WERI-Rb-1 (cell line): ENCODE measurements at places on chromosomes 1 and 21.

DNA sequence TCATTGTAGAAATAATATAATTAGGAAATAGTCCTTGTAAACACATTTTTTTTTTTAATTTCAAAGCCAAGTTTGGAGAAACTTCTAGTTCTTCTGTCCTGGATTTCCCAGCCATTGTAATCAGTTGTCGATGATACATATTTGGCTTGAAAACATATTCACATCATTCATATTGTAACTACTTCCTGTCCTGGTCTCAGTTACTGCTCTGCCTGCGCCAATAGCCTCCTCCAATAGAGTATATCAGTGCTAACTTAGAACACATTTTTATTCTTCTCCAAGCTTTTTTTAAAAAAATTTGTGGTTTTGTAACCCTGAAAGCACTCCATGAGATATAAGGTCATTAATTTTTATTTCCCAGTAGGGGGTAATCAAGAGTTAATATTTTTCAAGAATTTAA lies 46.1 kb upstream of the FMO2 start:
- DNase-seq: no peak

DNA sequence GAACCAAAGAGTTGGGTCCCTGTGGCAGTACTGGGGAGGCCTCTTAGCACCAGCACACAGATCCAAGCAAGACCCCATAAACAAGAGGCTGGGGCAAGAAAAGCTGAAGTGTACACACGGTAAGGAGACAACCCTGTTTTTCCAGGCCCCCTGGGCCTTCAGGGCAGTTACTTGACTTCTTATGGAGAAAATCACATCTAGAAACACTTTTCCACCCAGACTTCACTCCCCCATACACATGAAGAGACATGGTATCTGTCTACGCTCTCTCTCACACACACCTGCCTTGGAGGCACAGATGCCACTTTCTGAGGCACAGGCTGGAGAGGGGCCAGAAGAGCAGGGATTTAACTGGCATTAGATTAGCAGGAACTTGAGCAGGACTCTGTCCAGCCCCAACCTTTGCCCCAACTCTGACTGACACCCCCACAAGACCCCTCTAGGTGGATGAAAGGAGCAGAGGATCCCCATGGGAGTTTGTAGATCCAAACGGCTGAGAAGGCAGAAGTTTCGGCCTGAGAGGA lies 2.2 kb downstream of the CERS2 start:
- DNase-seq: peak; percentile 54

GRCh38 chr1:160643138-160643537 lies 3.7 kb downstream of the SLAMF1 start:
- no peak for DNase-seq

DNA sequence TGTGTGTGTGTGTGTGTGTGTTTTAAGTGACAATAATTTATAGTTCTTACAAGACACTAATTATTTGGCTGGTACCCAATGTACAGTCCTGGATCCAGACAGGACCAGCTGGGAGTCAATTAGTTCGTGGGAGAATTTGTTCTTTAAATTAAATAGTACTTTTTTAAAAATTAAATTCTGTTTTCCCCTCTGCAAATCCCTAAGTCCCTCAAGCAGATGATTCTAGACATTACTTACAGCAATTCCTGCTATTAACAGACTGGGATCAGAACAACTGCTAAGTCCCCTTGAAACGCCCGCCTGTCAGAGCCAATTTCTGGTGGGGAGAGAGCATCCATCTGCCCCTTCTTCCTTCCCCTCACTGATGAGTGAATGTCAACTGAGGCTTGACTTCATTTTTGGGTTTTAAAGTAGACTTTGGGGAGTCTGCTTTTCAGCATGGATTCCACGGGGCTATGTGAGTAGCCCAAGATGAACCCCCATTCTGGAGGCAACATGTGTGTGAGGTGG lies 83.9 kb downstream of the SMYD2 start:
- peak; percentile 61 for DNase-seq

DNA sequence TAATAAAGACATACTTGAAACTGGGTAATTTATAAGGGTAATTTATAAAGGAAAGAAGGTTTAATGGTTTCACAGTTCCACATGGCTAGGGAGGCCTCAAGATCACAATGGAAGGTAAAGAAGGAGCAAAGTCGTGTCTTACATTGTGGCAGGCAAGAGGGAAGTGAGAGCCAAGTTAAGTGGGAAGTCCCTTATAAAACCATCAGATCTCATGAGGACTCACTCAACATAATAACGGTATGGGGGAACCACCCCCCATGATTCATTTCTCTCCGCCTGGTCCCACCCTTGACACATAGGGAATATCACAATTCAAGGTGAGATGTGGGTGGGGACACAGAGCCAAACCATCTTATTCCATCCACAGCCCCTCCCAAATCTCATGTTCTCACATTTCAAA lies 76.8 kb upstream of the ZNF678 start:
- DNase-seq: no peak

- DNase-seq: peak; percentile 9
Observed at GRCh38 chr21:46121286-46122221, 23.6 kb downstream of the COL6A2 start.

DNA sequence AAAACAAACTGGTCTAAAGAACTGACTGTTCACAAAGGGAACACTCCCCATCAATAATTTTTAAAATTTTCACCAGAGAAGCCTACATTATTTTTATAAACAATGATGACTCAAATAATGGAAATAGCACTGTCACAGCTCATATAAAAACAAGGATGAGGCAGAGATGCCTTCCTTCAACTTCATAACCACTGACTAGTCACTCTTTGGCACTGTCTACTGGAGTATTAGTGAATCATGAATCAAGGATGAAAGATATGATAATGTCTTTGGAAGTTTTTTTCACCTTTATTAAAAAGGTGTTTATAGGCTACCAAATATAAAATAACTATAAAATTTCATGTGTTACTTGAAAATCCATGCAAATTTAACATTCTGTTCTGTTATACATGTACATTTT lies 316.9 kb downstream of the VAV3 start:
- no peak for DNase-seq

DNA sequence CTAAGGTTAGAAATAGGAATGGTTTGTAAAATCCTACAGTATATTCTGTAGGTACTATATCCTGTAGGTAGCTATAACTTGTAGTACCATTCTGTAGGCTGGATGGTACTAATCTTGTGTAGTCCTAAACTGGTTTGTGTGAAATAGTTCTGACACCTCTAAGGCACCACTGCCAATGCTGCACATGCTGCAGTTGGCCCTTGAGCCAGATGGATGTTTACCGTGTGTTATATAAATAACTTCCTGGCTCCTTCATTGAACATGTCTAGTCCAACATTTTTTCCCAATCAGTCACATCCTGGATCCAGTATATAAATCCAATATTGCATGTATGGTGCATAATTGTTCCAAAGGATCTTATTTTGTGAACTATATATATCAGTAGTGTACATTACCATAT lies 89.5 kb upstream of the GNG4 start:
- no peak for DNase-seq

DNA sequence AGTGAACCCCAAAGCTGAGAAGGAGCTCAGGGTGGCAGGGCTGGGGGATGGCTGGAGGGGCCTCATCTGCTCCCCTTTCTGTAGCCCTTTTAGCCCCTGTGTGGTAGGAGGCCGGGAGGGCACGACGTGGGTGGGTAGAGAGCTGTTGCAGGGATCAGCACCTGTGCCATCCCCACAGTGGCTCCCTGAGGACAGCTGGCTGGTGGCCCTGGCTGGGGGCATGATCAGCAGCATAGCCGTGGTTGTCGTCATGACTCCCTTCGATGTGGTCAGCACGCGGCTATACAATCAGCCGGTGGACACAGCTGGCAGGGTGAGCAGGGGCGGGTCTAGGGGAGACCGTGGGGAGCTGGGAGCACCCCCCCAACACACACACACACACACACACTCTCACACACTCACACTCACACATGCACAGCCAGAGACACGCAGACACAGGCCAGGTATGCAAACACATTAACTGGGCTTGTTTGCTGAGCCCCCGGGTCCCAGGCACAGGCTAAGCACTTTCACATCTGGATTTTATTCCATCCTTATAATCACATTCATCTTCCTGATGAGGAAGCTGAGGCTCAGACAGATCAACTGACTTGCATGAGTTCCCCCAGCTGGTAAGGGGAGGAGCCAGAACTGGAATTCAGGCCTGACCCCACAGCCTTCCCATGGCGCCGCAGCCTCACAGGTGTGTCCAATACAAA lies 2.5 kb downstream of the SLC25A34 start:
- DNase-seq: no peak

DNA sequence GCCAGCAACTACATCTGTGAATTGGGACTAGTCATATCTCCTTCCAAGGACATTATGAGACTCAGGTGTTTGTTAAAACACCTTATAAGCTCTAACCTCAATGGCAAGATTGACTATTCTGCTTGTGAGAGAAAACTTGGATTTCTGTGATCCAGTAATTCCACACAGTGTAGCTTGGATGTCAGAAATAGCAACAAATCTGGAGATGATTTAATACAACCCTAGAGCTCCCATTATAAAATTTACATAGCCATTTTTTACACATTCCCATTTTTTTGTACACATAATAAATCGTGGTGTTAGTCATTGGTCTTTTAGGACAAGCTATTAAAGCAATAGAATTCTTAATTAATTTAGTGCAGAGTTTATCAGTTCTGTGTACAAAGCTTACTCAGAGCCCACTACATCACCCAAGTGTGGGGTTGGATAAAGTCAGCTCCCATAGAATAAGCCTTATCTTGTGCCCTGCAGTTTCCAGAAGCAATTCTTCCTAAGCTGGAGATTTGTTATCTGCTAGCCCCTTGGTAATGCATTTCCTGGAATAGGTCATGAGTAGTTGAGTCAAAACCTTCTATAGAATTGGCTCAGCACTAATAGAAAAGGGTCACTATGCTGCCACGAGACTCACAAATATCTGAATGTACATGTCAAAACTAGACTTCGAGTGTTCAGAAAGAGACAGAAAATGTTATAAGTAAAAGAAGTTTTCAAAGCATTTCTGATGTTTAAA lies 434.0 kb upstream of the RUNX1 start:
- DNase-seq: no peak

GRCh38 chr1:183583466-183583865 lies 6.8 kb downstream of the NCF2 start:
- DNase-seq: no peak

GRCh38 chr1:19909392-19909791 lies 14.0 kb downstream of the PLA2G2E start:
- DNase-seq: no peak

- DNase-seq: no peak
Observed at GRCh38 chr21:23543333-23543732, 2063.9 kb downstream of the MRPL39 start.

DNA sequence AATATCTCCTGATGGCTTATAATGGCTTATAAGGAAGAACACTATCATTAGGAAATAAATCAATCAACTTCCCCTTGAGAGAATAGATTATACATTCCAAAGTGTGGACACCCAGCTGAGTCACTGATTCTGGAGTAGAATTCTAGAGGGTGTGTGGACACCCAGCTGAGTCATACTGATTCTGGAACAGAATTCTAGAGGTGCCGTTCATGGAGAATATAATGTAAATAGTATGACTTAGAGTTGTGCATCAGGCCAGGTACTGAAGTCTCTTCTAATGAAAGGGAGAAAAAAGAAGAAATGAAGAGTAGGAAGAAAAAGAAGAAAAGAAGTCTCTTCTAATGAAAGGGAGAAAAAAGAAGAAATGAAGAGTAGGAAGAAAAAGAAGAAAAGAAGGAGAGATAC lies 2.4 kb upstream of the USP33 start:
- DNase-seq: no peak

GRCh38 chr1:226676381-226676780 lies 62.7 kb downstream of the ITPKB start:
- DNase-seq: no peak

GRCh38 chr1:165367375-165367993 lies 11.0 kb upstream of the LMX1A start:
- DNase-seq: peak; percentile 89

GRCh38 chr1:205015241-205015640 lies 27.8 kb upstream of the CNTN2 start:
- peak; percentile 87 for DNase-seq

- no peak for DNase-seq
Observed at GRCh38 chr1:228002792-228003191, 4.0 kb upstream of the WNT3A start.

DNA sequence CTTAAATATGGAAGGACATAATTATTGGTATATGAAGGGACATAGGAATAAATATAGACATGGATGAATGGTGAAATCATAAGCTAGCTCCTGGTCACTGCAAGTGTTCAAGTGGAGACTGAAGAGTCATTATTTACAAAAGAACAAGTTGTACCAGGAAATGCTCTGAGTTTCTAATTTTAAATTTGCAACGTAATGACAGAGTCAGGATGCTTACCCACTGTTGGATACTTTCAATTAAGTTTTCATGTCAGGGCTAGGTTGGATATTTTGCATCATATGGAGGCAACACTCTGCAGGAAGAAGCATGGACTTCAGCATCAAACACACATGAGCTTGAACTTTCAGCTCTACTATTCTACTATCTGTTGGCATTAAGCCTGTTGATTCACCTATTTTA lies 499.6 kb upstream of the C1orf87 start:
- no peak for DNase-seq

GRCh38 chr1:10738061-10739058 lies 58.1 kb downstream of the CASZ1 start:
- no peak for DNase-seq

- no peak for DNase-seq
Observed at GRCh38 chr1:112454316-112454715, 54.4 kb upstream of the WNT2B start.

GRCh38 chr1:15062479-15063099 lies 91.0 kb upstream of the TMEM51 start:
- no peak for DNase-seq

- no peak for DNase-seq
Observed at GRCh38 chr1:210441028-210441427, 112.3 kb downstream of the HHAT start.
